ENCODE measurements at places on chromosomes 12 and 14. TPM values are rescaled to one million over a fixed set of nuclear protein-coding genes. Genes with fewer than 3 reads are reported as not detected.

DNA sequence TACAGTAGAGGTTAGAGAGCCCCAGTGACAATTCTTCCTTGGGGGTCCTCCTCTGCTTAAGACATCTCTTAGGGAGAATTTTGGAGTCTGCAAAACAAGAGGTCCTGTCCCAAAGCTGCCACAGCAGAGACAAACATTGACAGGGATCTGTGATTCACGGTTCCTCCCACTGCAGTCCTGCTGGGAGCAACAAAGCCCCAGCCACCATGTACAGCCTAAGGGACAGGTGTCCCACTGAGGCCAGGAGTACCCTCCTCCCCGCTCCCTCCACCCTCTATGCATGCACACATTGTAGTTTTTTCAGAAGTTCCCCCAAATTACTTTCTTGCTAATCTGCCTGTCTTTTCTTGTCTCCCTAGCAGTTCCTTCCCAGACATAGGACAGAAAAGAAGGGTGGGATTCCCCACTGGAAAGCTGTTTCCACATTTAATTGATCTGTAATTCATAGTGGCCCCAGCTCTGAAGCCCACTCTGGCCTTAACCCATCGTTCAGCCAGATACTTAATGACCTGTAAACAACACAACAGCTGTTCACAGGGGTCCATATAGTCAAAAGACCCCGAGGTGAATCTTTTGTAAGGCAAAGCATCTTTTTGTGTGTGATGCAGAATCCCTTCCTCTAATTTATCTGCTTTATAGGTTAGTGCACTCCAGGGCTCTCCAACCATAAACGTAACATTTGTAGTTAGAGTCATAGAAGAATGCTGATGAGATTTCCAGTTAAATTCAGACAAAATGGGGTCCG lies 13.9 kb upstream of the PRICKLE1 start:
- H3K4me1 ChIP-seq, result no peaks in the 10 kb centered on the region
- H3K36me3 ChIP-seq, result no peaks in the 10 kb centered on the region
- no peak overlapping the region for H3K27ac ChIP-seq
- DNase-seq, result peak; percentile 55
- H3K4me3 ChIP-seq, result no peak overlapping the region

DNA sequence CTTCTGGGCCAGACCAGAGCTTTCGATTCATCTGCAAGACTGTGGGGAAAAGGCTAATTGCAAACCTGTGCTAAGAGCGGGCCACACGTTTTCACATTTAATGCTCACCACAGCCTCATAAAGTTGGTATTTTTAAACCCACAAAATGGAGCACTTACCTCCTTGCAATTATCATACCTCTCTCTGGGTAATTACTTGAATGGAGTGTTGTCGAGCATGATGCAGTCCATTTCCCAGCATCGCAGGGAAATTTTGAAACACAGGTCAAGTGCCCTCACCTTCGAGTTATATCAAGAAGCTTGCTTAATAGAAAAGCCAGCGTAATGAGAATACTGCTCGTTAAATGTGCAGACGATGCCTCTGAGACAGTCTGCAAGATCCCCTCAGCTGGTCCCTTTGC lies 8.8 kb upstream of the IFI27L2 start:
- H3K27me3 ChIP-seq, result no peaks in the 10 kb centered on the region
- DNase-seq, result peak; percentile 60
- no peak overlapping the region for H3K4me3 ChIP-seq
- H3K4me1 ChIP-seq, result peaks cover 4% of the 10 kb centered on the region
- no peaks in the 10 kb centered on the region for H3K36me3 ChIP-seq
- H3K27ac ChIP-seq, result no peak overlapping the region

DNA sequence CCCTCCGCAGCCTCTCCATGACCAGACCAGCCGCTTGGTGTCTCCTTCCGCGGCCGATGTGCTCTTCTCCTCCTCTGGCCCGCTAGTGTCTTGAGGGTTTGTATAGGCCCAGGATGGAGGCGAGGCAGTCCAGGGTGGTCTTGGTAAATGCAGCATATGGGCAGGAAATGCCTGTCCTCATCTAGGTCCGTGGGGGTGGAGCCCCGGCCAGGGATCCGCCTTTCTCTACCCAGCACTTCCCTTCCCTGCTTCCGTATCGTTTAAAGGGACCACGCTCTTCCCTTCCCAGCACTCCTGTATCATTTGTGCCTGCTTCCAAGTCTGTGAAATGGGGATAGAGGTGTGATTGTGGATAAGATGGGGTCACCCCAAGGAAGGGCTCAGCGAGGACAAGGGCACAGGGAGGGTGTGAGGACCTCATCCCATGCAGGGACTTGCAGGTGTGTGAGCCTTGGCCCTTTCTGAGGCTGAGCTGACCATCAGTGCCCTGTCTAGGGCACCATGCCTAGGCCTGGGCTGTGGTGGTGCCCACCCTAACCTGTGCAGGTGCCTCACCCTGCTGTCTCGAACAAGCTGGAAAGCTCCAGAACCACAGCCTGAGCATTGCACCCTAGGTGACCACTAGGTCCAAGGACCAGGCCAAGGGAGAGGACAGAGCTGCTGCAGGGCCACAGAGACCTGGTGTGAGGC lies 326.8 kb upstream of the RTL1 start:
- no peak for DNase-seq
- no peaks in the 10 kb centered on the region for H3K27me3 ChIP-seq
- H3K27ac ChIP-seq, result no peak overlapping the region
- no peak overlapping the region for H3K4me3 ChIP-seq
- peaks cover 7% of the 10 kb centered on the region for H3K4me1 ChIP-seq

DNA sequence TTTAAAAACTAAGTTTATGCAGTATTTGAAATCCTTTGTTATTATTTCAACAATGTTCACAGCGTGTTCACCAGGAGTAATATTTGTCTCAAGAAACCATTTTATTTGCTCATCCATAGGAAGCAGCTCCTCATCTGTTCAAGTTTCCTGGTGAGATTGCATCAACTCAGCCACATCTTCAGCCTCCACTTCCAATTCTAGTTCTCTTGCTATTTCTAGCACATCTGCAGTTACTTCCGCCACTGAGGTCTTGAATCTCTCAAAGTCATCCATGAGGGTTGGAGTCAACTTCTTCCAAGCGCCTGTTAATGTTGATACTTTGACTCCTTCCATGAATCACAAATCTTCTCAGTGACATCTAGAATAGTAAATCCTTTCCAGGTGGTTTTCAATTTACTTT lies 18.0 kb downstream of the CLEC9A start:
- DNase-seq, result no peak
- no peaks in the 10 kb centered on the region for H3K36me3 ChIP-seq
- no peaks in the 10 kb centered on the region for H3K4me1 ChIP-seq
- H3K27ac ChIP-seq, result no peak overlapping the region
- H3K4me3 ChIP-seq, result no peak overlapping the region

DNA sequence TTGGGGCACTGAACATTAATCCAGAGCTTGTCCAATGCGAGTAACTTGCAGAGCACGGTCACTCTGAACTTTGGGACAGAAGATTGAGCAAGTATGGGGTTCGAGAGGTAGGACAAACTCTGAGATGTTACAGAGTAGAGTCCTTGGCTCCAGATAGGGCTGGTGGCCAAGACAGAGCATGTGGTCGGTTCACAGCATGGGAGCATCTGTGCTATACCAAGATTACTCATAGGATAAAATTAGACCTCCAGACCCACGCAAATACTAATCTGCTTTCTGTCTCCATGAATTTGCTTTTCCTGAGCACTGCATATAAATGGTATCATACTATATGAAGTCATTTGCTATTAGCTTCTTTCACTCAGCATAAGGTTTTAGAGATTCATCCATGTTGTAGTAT lies 93.4 kb upstream of the TBX5 start:
- H3K27ac ChIP-seq, result no peak overlapping the region
- no peak overlapping the region for H3K4me3 ChIP-seq
- no peaks in the 10 kb centered on the region for H3K27me3 ChIP-seq
- no peaks in the 10 kb centered on the region for H3K4me1 ChIP-seq
- H3K36me3 ChIP-seq, result no peaks in the 10 kb centered on the region

GRCh38 chr12:126944684-126945083 lies 1322.3 kb upstream of the TMEM132C start:
- no peak overlapping the region for H3K27ac ChIP-seq
- H3K4me3 ChIP-seq, result no peak overlapping the region
- no peaks in the 10 kb centered on the region for H3K4me1 ChIP-seq

- no peak overlapping the region for H3K27ac ChIP-seq
- no peak for DNase-seq
- no peak overlapping the region for H3K4me3 ChIP-seq
- H3K36me3 ChIP-seq, result peaks cover 1% of the 10 kb centered on the region
- H3K4me1 ChIP-seq, result peaks cover 4% of the 10 kb centered on the region
These were observed 13.4 kb downstream of the GSG1 start for GRCh38 chr12:13090054-13090453.

- H3K4me3 ChIP-seq, result no peak overlapping the region
- H3K4me1 ChIP-seq, result no peaks in the 10 kb centered on the region
- no peaks in the 10 kb centered on the region for H3K27me3 ChIP-seq
- no peaks in the 10 kb centered on the region for H3K36me3 ChIP-seq
- H3K27ac ChIP-seq, result no peak overlapping the region
- DNase-seq, result no peak
These were observed 30.0 kb downstream of the C14orf39 start for GRCh38 chr14:60455875-60456274.

GRCh38 chr12:110888256-110888991 lies 32.0 kb downstream of the MYL2 start:
- peaks cover 12% of the 10 kb centered on the region for H3K4me1 ChIP-seq
- H3K36me3 ChIP-seq, result no peaks in the 10 kb centered on the region
- no peaks in the 10 kb centered on the region for H3K27me3 ChIP-seq
- no peak for DNase-seq
- peak overlapping the region; percentile 55 for H3K4me3 ChIP-seq

GRCh38 chr14:99271221-99271941 lies 616 bp downstream of the BCL11B start:
- peaks cover 56% of the 10 kb centered on the region for H3K4me1 ChIP-seq
- H3K4me3 ChIP-seq, result peak overlapping the region; percentile 36
- DNase-seq, result no peak
- no peak overlapping the region for H3K27ac ChIP-seq

GRCh38 chr12:129071362-129071761 lies 218.1 kb downstream of the GLT1D1 start:
- no peak overlapping the region for H3K27ac ChIP-seq
- no peaks in the 10 kb centered on the region for H3K36me3 ChIP-seq
- DNase-seq, result no peak
- H3K4me1 ChIP-seq, result no peaks in the 10 kb centered on the region
- H3K27me3 ChIP-seq, result no peaks in the 10 kb centered on the region

DNA sequence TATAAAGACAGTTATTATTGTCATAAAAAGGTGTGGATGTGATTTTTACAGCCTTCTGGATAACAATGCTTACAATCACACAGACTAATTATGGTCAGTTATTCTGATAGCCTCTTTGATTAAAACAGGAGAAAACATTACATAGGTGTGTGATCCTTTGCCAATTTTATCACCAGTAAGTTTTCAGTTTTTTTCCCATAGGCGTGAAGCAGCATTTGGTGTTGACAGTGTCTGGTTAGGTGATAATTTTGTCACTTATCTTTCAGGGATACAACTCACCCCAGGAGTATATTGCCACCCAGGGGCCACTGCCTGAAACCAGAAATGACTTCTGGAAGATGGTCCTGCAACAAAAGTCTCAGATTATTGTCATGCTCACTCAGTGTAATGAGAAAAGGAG lies 208.8 kb downstream of the EPS8 start:
- no peak for DNase-seq
- no peaks in the 10 kb centered on the region for H3K4me1 ChIP-seq
- no peak overlapping the region for H3K27ac ChIP-seq
- no peaks in the 10 kb centered on the region for H3K27me3 ChIP-seq
- no peaks in the 10 kb centered on the region for H3K36me3 ChIP-seq

DNA sequence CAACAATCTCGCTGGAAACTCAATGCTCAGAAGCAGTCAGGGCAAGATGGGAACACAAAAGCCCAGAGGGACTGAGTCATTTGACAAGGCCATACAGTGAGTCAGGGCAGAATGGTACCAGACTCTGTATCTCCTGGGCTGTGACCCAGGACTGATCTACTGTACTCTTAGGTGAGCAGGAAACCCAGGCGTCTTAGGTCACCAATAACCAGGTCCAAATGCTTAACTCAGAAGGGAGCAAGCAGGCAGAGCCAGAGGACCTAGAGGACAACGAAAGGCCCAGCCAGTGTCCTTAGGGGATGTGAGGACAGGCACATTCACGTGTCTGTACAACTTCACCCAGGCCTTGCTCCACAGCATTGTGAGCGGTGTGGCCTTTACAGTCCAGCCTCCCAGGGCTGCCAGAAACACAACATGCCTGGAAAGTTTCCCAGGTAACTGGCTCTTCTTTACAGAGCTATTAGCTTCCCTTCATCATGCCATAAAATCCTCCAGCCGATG lies 69.9 kb downstream of the ARL6IP4 start:
- H3K27me3 ChIP-seq, result no peaks in the 10 kb centered on the region
- no peak overlapping the region for H3K4me3 ChIP-seq
- H3K27ac ChIP-seq, result peak overlapping the region; percentile 71
- no peaks in the 10 kb centered on the region for H3K36me3 ChIP-seq

GRCh38 chr14:32252030-32252670 lies 49.1 kb upstream of the RNU6-8 start:
- H3K4me1 ChIP-seq, result peaks cover 42% of the 10 kb centered on the region
- H3K36me3 ChIP-seq, result no peaks in the 10 kb centered on the region
- H3K27ac ChIP-seq, result peak overlapping the region; percentile 58
- H3K27me3 ChIP-seq, result no peaks in the 10 kb centered on the region
- H3K4me3 ChIP-seq, result no peak overlapping the region
- peak; percentile 68 for DNase-seq

- H3K27ac ChIP-seq, result no peak overlapping the region
- no peaks in the 10 kb centered on the region for H3K27me3 ChIP-seq
- peaks cover 76% of the 10 kb centered on the region for H3K4me1 ChIP-seq
These were observed 4.7 kb downstream of the TTC8 start for GRCh38 chr14:88829188-88829587.

DNA sequence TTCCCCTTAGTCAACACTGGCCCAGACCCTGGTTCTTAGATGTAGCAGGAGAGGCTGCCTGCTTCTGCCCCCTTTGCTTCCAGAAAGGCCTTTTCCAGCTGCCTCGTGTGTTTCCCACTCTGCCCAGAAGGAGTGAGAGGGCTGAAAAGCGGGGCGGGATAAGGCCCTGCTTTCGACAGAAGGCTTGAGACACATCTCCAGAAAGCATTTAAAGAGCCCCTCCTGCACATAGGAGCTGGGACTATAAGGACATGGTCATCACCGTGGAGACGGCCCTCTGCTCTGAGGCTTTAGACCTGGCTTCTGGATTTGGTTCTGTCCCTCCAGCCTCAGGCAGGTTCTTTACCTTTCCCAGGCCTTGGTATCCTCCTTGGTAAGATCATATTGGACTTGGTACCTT lies 11.9 kb downstream of the CALM1 start:
- peak overlapping the region; percentile 94 for H3K27ac ChIP-seq
- no peak for DNase-seq
- H3K27me3 ChIP-seq, result no peaks in the 10 kb centered on the region
- peaks cover 20% of the 10 kb centered on the region for H3K36me3 ChIP-seq

The SERPINA1 gene
- 20.2 TPM for total RNA-seq

The FAM186B gene
- total RNA-seq, result 0.46 TPM

The PROX2 gene
- not detected for total RNA-seq

The GPR162 gene
- 9.9 TPM for total RNA-seq

The FOXN4 gene
- not detected for total RNA-seq

The CBX5 gene
- total RNA-seq, result 45.3 TPM

The TOMM20L gene
- total RNA-seq, result not detected

Measured in esophagus muscularis mucosa (tissue), 4 donors.